ENCODE measurements at places on chromosomes 16 and 17. TPM values are rescaled to one million over a fixed set of nuclear protein-coding genes. Genes with fewer than 3 reads are reported as not detected.

Gene TEKT1
- total RNA-seq, result 0.16 TPM

Gene CNGB1
- 0.06 TPM for total RNA-seq

Gene CCNF
- 24.8 TPM for total RNA-seq

Gene FAM20A
- 0.13 TPM for total RNA-seq

Gene ALOX15B
- 0.46 TPM for total RNA-seq

Gene OTOP3
- not detected for total RNA-seq
